ENCODE measurements at places on chromosomes 12 and 14.

DNA sequence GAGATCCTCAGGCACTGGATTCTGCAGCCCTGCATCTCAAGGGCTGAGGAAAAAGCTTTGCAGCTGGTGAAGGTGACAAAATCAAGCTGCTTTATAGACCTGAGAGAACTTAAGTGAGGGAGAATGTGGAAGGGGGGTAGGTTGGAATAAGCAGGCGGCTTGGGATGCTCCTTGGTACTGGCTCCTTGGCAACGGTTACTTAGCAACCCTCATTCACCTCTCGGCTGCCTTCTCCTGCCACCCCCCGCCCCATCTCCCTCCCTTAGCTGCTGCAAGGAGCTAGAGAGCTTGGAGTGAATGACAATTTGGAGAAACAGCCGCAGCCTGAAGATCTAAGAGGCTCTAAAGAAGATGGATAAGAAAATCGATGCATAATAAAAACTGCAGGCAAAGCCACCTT, 44.1 kb upstream of the CISTR start:
- no peak for DNase-seq

- DNase-seq = no peak
Measured at GRCh38 chr12:50314636-50315312, 31.5 kb upstream of the LIMA1 start.

DNA sequence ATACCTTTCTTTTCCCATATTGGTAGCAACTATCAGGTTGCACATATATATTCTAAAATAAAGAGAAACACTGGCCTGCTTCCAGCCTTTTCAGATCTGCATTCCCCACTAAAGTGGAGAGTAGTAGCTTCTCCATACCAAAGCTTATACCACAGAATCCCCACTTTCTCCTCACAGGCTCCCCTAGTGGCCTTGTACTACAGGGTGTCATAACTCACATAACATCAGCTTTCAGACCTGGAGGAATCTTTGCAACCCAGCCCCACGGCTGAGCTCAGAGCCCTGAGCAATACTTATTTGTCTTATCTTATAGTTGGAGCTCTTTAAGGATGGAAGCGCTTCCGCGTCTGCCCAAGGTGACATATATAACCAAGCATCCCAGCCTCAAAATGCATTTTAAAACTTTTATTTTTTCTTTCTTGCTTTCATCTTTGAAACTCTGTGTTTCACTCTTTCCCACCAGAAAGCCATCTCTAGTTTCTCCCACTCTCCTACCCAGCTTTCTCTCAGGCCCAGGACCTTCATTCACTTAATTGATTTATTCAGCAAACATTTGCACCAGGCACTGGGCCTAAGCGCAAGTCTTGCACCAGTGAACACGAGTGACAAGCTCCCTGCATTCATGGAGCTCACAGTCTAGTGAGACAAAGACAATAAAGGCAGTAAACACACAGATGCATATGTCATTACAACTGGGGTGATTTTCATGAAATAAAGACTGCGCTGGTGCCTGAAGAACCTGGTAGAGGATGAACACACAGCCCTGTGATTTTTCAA, 254.7 kb downstream of the IPO8 start:
- no peak for DNase-seq

DNA sequence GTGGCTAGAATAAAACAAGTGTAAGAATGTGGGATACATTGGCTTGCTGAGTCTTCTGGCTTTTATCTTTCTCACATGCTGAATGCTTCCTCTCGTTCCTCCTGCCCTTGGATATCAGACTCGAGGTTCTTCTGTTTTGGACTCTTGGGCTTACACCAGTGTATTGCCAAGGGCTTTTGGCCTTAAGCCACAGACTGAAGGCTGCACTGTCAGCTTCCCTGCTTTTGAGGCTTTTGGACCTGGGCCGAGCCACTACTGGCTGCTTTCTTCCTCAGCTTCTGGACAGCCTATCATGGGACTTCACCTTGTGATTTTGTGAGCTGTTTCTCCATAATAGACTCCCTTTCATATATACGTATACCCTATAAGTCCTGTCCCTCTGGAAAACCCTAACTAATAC, 300.9 kb upstream of the STXBP6 start:
- no peak for DNase-seq

DNA sequence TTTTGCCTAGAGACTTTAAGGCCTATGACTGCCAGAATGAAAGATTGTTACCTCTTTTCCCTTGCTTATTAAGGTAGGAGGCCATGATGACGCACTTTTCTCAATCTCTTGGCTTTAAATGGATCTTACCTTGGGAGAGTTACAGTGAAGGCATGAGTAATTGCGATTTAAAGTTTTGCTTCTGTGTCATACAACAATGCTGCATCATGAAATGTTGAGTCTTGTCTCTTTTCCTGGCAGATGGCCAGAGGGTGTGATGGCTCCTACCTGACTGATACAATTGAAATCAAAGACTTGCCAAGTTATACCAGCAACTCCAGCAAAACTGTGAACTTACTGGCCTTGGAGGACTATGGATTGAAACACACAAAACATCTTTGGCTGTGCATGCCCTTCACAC, 17.2 kb upstream of the LRRK2 start:
- DNase-seq = no peak

GRCh38 chr14:75213172-75213571, 36.8 kb upstream of the TMED10 start:
- DNase-seq = no peak

GRCh38 chr12:12985817-12986408, 14.2 kb downstream of the HEBP1 start:
- no peak for DNase-seq

DNA sequence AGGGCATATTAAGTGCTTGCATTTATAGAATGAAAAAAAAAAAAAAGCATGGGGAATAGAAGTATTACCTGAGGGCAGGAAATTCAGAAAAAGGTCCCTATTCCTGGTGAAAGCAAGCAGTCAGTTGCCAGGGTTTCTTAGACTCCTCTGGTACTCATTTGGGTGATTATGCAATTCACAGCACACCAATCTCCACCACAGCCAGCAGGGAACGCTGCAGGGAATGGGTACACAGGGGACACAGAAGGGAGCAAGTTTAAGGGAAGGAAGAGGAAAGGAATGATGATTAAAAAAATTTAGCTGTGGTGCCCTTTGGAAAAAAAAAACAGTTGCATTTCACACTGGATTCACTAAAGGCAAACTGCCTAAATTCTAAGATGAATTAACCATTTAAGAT, 14.2 kb downstream of the BLTP3B start:
- no peak for DNase-seq

- no peak for DNase-seq
Measured at GRCh38 chr12:4567073-4567881, 5.3 kb downstream of the DYRK4 start.

DNA sequence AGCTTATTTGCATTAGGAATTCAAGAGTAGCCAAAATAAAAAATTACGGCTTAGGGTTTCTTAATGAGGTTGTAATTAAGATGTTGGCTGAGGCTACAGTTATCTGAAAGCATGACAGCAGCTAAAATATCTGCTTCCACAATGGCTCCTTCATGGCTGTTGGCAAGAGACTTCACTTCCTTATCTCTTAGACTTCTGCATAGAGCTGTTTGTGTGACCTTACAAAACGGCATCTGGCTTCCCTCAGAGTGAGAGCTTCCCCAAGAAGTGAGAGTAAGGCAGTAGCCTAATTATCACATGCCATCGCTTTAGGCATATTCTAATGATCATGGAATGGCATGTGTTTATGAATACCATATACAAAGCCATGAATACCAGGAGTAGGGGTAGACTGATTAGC, 57.6 kb downstream of the CCDC59 start:
- DNase-seq = no peak

- DNase-seq = no peak
Measured at GRCh38 chr12:66697404-66697803, 18.5 kb upstream of the GRIP1 start.

- DNase-seq = no peak
Measured at GRCh38 chr12:503111-503761, 43.5 kb downstream of the B4GALNT3 start.

- no peak for DNase-seq
Measured at GRCh38 chr12:112091563-112091962, 17.0 kb downstream of the NAA25 start.

GRCh38 chr12:65986047-65986446, 144.5 kb downstream of the LLPH start:
- no peak for DNase-seq

- no peak for DNase-seq
Measured at GRCh38 chr12:49661191-49661590, 37.8 kb downstream of the PRPF40B start.

- DNase-seq = no peak
Measured at GRCh38 chr14:97164021-97164420, 366.8 kb downstream of the VRK1 start.

GRCh38 chr12:20404576-20405346, 36.4 kb downstream of the PDE3A start:
- DNase-seq = no peak

DNA sequence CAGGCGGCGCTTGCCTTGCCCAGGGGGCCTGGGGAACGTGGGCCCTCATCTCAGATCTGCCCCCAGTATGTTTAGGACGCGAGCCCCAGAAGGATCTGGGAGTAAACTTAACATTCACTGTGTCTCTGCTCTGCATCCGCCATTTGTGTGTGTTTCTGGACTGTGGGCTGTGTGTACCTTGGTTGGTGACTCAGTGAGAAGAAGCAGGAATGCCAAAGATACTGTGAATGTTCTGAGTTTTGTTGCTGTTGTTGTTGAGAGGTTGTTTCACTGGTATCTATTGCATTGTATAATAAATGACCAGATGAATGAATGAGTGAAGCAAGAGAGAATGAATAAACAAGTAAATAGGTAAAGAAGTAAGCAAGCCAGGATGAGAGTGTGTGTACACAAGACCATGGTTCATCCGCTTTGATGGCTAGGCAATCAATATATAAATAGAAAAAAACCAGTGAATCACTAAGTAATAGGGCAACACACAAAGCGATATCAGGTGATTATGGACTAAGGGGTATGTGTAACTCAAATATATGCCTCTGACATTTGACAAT, 20.5 kb downstream of the MEG3 start:
- no peak for DNase-seq

DNA sequence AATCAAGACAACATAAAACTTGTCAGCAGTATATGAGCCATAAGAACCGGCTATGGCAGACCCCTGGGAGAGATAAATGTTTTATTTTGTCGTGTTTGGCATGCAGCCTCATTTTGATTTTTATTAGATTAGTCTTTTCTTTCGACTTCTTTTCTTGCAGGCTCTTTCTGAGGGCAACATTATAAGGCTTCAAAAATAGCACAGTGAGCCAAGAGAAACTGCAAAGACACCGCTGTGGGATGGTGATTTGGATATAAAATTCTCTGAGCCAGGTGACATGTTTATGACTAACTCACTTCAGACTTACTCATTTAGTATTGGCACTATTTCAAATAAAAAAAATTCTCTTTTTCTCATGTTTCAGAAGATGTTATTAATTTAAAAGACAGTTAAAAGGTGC, 96.8 kb upstream of the PKP2 start:
- no peak for DNase-seq

- no peak for DNase-seq
Measured at GRCh38 chr12:53052419-53053217, 2.8 kb downstream of the TNS2 start.

- no peak for DNase-seq
Measured at GRCh38 chr14:52413729-52414408, 99.8 kb downstream of the PTGER2 start.

DNA sequence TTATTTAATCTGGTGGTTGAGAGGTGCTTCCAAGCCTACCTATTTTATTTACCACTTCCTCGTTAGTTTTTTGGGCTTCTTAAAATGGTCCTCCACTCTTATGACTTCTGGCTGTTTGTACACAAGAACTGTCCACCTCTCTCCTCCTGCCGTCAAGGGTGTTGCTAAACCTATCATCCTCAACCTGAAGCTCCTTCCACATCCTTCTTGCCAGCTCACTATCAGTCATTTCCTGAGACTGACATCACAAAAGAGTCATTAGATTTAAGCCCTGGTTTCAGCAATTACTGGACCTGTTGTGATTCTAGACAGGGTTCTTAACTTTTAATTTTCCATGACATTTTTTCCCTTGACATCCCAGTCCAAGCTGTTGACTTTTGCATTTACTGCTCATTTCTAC, 91.9 kb downstream of the BICD1 start:
- no peak for DNase-seq

GRCh38 chr12:4116251-4117111, 157.1 kb upstream of the CCND2 start:
- DNase-seq = no peak

DNA sequence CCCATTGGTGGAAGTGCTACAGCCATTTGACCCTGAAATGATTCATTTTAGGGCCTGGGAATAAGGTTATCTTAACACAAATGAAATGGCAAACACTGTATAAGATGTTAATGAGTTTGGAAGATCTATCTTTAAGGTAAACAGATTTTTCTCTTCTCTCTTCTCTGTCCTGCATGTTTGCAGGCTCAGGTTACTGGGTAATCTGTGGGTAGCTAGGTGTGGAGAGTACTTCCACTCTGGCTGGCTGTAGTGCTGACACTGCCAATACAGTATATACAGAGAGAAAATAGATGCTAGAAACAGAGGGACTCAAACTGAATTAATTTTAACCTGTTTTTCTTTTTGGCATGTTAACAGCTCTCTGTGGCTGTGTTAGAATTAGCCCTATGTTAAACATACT, 84.6 kb downstream of the SLC38A6 start:
- DNase-seq = no peak

- no peak for DNase-seq
Measured at GRCh38 chr12:55126106-55126505, at the start of gene OR9K2. TSS of gene OR9K2 (plus strand) at chr12:55126406. CDS start at chr12:55129835, 3,429 bp downstream.

GRCh38 chr12:5817246-5817645, 127.8 kb downstream of the ANO2 start:
- no peak for DNase-seq

DNA sequence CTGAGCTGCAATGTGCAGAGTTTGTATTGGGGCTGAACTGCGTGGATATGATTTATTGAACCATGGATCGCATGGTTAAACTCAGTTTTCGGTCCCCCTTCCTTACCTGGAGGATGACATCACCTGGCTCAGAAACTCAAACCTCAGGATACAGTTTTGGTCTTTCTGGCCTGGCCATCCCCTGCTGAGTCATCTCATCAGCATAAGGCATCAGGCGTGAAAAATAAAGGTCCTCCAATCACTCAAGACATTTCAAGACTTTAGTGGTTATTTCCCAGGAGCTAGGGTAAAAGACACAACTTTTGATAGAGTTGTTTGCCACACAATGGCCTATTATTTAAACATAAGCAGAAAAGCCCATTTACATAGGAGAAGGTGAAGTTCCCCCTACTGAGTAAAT, 631.1 kb upstream of the TMEM132C start:
- no peak for DNase-seq

Data from activated effector memory CD4-positive, alpha-beta T cell treated with Interleukin-2 at 50 U/mL for 16 hours (primary cell).